ENCODE measurements at places on chromosomes 12 and 14.

- DNase-seq = no peak
Observed at GRCh38 chr12:94309373-94309772, 150.3 kb downstream of the CEP83 start.

DNA sequence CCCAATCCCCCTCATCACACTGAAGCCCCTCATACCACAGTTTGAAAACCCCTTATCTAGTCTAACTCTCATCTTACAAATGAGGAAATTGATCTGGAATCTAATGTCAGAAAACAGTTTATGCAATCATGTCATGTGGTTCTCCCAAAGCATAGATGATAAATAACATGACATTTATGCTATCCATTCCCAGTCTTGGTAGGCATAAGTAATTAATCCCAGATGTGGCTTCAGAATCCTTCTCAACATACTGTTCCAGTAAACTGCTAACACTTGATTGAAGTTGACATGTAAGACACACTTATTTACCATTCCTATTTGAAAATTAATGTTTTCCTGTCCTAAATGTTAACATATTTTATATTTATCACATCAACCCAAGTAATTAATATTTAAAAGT lies 168.7 kb downstream of the GALC start:
- DNase-seq = no peak

DNA sequence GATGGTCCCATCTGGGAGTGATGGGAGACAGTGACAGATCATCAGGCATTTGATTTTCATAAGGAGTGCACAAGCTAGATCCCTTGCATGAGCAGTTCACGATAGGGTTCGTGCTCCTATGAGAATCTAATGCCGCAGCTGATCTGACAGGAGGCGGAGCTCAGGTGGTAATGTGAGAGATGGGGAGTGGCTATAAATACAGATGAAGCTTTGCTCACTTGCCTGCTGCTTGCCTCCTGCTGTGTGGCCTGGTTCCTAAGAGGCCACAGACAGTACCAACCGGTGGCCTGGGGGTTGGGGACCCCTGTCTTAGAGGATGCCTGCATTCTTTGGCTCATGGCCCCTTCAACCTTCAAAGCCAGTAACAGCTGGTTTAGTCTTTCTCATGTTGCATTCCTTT lies 130.3 kb downstream of the PTPN11 start:
- no peak for DNase-seq

- no peak for DNase-seq
Observed at GRCh38 chr12:75361408-75361807, 26.9 kb downstream of the GLIPR1L1 start.

DNA sequence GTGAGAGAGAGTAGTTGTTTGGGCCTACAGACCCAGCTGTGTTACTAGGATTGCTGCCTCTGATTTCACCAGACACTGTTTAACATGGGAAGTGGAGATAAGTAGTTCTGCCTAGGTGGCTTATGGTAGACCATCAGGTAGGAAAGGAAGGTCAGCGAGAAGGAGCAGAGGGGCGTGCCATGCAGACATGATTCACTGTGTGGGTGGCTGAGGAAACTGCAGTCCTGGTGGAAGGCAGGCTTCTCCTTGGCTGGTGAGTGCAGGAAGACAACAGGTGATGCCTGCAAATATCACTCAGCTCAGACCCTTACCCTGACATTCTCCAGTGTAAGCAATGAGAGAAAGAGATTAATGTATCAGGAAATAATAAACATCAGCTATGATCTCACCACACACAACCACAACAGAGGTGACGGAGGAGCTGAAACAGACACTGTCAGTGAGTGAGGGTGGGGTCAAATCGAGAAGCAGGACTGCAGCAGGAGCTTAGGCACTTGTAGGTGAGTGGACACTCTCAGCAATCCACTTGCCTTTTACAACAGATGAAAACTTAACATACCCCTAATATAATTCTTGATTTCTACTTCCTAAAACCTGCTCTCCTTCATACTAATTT lies 2.1 kb upstream of the PRR4 start:
- DNase-seq = no peak

- DNase-seq = no peak
Observed at GRCh38 chr14:105418269-105419194, 1.1 kb upstream of the MTA1 start.

DNA sequence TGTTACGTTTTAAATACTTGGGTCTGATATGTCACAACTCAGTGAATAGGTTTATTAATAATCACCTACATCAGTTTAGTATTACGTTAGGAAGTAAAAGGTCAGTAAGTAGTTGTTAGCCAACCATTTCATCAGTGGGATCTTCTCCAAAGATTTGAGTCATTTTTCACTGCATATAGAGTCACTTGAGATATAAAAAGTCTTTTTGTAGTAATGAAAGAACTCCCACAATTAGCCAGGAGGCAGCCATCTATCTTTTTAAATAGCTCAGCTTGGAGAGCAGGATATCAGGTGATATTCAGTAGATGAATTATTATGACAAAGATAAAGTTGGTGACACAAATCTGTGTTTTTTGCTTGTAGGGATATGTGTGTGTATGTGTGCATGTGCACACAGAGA lies 309.3 kb downstream of the PDZRN4 start:
- DNase-seq = no peak

- DNase-seq = no peak
Observed at GRCh38 chr14:77088219-77088618, 9.8 kb upstream of the CIPC start.

DNA sequence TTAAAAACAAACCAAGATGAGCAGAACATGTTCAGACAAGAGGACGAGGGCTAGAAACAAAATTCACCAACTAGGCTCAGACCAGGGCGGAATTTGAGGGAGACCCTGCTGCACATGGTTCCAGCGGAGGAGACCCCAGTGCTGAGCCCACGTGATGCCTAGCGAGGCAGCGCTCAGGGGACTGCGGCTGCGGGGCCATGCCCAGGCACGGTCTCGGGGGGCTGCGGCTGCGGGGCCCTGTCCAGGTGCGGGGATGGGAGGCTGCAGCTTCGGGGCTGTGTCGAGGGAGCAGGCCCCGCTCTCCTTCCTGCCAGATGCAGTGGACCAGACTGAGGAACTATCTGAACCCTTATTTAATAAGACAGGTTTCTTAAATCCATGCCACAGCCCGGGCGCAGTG lies 12.7 kb upstream of the CRIP2 start:
- DNase-seq = no peak

GRCh38 chr12:117506333-117506732 lies 144.9 kb upstream of the NOS1 start:
- no peak for DNase-seq

GRCh38 chr12:101230547-101230946 lies 20.5 kb upstream of the SLC5A8 start:
- no peak for DNase-seq

- DNase-seq = no peak
Observed at GRCh38 chr14:80304125-80304766, 92.9 kb upstream of the DIO2 start.

GRCh38 chr12:1006255-1006654 lies 15.2 kb downstream of the ERC1 start:
- no peak for DNase-seq

DNA sequence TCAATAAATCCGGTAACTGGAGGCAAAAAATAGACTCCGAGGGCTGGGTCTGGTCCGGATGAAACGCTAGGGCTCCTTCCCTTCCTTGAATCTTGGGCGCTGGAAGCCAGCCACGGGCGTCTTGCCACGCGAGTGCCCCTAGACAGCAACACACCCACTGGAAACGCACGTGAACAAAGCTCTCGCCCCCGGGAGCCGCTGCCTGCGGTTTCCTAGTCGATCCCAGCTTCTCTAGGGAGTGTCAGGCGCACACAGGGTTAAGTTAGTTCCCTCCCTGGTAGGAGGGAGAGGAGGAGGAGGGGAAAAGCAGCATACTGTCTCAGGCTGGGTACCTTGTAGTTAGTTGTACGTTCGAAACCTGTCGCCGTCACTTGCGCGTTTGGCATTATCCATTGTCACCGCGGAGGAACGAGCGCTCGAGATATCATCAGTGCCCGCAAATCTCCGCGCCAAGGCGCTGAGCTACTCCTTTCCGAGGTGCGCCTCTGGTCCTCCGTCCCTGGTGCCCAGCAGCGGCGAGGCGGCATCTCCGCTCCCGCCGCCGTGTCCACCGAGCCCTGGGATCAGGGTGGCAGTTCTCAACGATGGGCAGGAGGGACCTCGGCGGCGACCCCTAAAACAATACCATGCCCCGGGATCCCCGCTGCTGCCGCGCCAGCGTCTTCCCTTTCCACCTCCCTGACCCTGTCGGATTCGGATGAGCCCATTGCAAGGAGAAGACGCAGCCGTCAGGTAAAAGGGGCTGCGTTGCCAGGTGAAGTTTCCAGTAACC lies at the start of gene FLRT2:
FLRT2 (plus strand) TSS at position 342 of the 772 bp plus-strand sequence. CDS start 91,371 bp downstream, outside the sequence.
- no peak for DNase-seq

GRCh38 chr12:24950231-24950834 lies 1.4 kb upstream of the BCAT1 start:
- DNase-seq = no peak

DNA sequence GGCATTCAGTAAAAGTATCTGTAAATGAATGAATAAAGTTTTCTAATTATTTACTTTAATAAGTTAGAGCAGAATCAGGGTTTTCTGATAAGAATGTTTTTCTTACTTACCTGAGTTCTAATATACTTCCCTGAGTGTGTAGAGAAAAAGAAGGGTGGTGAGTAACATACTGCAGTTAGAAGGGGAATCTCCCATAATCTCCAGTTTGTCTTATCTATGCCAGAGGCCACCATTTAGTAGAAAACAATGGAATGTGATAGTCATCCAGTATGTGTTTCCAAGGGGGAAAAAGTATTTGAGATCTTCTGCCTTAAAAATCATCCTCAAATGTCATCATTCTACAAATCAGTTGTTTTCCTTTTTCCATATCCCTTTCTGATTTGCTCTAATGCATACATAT lies 56.5 kb upstream of the PAWR start:
- no peak for DNase-seq

GRCh38 chr12:5809586-5809985 lies 135.5 kb downstream of the ANO2 start:
- no peak for DNase-seq

- DNase-seq = no peak
Observed at GRCh38 chr12:104603545-104603973, 146.8 kb downstream of the CHST11 start.

DNA sequence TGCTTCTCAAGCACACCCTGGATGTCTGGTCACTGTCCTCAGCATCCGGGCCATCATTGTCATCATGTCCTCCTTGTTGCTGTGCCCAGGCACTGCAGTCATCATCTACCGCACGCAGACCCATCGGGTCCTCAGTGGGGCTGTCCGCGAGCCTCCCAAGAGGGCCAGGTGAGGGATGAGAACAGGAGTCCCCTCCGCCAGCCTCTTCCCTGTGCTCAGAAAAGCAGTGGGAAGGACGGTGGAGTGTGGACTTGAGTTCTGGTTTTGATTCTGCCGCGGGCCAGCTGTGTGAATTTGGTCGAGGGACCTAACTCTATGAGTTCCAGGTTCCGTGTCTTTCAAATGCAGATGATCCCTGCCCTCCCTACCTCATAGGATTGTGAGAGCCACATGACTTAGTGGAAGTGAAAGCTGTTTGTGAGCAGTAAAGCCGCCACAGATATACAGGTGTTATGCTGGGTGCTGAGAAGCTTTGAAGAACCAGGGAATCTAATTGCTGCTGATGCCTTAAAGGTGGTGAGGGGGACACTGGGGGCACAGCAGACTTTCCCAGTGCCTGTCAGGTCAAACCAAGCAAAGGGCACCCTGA lies 122.9 kb upstream of the RAP1B start:
- no peak for DNase-seq
